Hepatocyte (in vitro differentiated cells): ENCODE measurements at places on chromosomes 12 and 14. TPM values are rescaled to one million over a fixed set of nuclear protein-coding genes. Genes with fewer than 3 reads are reported as not detected.

The ENDOU gene
- 0.30 and 1.8 TPM in 2 replicates for total RNA-seq

The REC8 gene
- 28.5 and 44.8 TPM in 2 replicates for total RNA-seq

The CHST11 gene
- total RNA-seq, result 4.6 and 5.2 TPM in 2 replicates

The IL25 gene
- not detected in 2 replicates for total RNA-seq

The KCNJ8 gene
- 37.3 and 48.3 TPM in 2 replicates for total RNA-seq

The POTEM gene
- not detected in 2 replicates for total RNA-seq

The PKP2 gene
- total RNA-seq, result 58.0 and 60.0 TPM in 2 replicates

The CIROP gene
- not detected in 2 replicates for total RNA-seq

The IFNG gene
- not detected in 2 replicates for total RNA-seq

The FCF1 gene
- 32.9 and 43.6 TPM in 2 replicates for total RNA-seq

The MYF5 gene
- total RNA-seq, result not detected in 2 replicates

The KRT83 gene
- not detected in 2 replicates for total RNA-seq

The ALDH1L2 gene
- 11.1 and 16.2 TPM in 2 replicates for total RNA-seq
